ENCODE measurements at places on chromosomes 7 and 10.
A peak's percentile ranks its signal among the peaks of the same experiment; 100 is the strongest.

- peak; percentile 94 for DNase-seq
Measured at GRCh38 chr7:118214051-118214832, 10.3 kb upstream of the ANKRD7 start.

- DNase-seq, result no peak
Measured at GRCh38 chr10:96072674-96073073, 29.3 kb downstream of the CCNJ start.

DNA sequence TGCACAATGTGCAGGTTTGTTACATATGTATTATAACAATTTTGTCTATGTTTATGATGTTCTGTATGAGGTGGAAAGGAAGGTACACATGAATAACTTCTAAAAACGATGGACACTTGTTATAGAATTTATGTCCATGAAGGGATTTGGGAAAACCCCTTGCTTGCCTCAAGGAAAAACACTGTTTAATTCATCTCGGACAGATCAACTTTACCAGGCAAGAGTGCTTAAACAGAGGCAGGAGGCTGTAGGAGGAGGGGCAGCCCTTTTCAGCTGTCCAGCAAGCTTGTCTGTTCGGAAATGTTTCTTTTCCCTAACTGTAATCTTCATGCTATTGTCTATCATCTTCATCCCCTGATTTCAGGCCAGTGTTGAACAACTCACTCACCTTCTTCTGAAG, 200.9 kb downstream of the CDC14C start:
- no peak for DNase-seq

GRCh38 chr7:129123510-129123857, 21.0 kb upstream of the TSPAN33 start:
- DNase-seq, result no peak

- no peak for DNase-seq
Measured at GRCh38 chr10:49123981-49124950, 8.9 kb upstream of the VSTM4 start.

- no peak for DNase-seq
Measured at GRCh38 chr10:116536810-116537209, 8.9 kb upstream of the PNLIP start.

DNA sequence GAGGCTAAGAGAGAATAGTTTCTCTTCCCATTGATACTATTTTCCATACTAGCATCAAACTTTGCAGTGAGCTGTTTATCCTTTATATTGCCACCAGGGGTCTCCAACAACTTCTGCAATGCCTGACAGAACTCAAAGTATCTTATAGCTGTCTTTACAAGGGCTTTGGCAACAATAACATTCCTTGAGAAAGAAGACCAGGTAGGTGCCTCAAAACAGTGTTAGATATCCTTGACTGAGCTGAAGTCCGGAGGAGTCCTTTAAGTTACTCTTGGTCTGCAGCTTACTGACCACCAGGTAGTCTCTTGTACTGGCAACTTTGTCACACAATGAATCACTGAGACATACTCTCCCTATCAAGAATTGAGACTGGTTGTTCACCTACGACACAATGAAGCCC, 30.0 kb upstream of the TES start:
- DNase-seq, result peak; percentile 2

DNA sequence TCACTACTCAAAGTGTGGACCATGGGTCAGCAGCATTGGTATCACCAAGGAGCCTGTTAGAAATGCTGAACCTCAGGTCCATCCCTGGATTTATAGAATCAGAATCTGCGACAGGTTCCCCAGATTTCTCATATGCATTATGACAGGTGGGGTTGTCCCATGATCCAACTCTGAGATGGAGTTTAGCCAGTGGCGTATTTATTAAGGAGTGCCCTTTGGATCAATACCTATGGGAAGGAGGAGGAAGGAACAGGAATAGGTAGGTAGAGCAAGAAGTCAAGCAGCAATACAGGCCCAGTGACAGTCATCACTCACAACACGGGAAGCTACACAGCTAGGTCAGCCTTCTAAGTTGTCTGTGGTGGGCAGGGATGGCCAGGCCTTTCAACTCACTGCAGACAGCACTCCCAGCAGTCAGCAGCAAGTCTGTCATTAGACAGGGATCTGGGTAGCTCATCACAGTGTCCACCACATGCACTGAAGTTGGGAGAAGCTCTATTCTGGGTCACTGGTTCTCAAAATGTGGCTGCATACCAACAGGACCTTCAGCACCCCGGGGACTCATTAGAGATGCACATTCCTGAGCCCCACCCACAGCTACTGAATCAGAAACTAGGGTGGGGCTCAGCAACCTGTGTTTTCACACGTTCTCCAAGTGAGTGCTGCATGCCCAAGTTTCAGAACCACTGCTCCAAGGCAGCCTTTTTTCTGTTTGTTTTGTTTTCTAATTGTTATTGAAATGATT, 532.3 kb upstream of the GALNT17 start:
- DNase-seq, result no peak

DNA sequence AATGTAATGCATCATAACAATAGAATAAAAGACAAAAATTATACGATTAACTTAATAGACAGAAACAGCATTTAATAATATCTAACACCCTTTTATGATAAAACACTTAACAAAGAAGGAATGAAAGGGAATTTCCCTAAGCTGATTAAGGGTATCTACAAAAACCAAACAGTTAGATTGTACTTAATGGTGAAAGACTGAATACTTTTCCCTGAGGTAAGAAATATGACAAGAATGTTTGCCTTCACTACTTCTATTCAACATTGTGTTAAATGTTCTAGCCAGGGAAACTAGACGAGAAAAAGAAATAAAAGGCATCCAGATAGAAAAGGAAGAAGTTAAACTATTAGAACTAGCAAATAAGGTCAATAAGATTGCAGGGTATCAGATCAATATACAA, 276.9 kb downstream of the BAMBI start:
- no peak for DNase-seq

GRCh38 chr10:47111329-47111862, 188.6 kb upstream of the GDF10 start:
- no peak for DNase-seq

DNA sequence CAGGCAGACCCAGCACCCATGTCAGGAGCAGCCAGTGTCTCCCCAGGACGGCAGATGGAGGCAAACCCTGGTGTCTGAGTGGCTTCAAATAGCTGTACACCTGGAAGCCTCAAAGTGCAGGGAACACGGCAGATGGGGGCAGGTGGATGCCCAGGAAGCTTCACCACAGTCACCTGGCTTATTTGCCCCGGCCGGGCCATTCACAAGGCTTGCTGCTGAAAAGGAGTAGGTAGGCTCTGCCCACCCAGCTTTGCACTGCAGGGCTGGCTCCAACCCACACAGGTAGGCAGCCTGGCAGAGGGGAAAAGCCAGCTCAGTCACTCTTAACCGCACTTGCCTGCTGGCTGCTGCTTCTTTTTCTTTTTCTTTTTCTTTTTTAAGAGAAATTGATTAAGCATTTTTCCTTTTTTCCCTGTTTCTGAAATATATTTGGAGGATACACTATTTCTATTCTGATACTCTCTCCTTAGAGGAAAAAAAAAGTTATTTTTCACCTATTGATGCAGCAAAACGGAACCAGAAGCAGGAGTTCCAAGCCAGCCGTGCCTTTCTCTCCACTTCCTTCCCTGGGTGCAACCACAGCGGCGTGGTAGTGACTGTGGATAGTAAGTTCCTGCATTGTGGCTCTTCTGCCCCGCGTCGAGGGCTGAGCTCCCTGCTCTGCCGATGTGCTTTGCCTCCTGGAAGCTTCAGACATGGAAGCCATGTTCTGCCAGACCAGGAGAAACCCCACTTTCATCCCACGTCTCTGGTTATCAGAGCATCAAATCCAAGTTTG, 118.3 kb downstream of the KLF6 start:
- no peak for DNase-seq

- DNase-seq, result no peak
Measured at GRCh38 chr10:80860719-80861118, 323.0 kb downstream of the SH2D4B start.

DNA sequence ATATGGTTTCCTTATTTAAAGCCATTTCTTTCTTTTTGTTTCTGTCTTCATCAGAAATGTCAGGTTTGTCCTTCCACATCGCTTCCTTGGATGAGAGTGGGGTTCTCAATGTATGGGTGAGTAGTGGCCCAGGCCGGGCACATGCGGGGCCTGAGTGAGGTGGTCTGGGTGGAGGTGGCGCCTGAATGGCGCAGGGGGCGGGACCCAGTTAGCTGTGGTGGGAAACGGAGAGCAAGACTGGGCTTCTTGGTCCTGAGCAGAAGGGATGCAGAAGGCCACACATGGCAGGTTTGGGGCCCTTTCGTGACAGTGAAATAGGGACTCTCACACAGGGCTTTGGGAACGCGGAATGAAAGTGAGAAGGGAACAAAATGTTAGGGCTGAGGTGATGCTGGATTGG, 70.0 kb downstream of the DYNC2I1 start:
- no peak for DNase-seq

DNA sequence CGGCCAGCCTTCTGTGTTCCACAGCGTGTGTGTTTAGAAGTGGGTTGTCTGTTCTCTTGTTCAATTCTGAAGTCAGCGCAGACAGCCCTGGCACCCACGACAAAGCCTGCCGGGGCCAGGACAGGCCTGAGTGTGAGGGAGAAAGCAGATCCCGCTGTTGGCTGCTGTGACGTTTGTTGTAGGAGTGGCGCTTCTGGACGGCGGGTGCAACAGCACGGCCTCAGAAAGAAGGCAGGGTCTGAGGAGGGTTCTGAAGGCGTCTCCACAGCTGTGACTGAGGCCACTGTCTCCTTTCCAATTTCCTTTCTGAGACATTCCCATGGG, 76.2 kb downstream of the VIPR2 start:
- no peak for DNase-seq

DNA sequence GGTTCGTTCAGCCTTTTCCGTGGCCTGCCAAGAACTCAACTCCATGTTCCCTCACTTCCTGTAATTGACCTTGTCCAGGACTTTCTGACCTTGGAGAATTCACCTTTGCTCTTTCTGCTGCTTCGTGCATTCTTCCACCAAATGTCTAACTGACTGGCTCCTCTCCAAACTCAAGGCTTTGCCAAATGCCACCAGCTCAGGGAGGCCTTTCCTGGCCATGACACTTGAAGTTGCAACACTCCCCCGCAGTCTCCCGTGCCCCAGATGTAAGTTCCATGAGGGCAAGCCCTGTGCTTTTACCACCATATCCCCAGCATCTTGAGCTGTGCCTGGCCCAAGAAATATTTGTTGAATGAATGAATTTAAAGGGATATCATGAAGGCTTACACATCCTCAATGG, 238.4 kb downstream of the ARHGAP21 start:
- no peak for DNase-seq

GRCh38 chr10:66931949-66932343, 6.1 kb downstream of the LRRTM3 start:
- no peak for DNase-seq

- no peak for DNase-seq
Measured at GRCh38 chr10:68139448-68140272, 30.4 kb downstream of the MYPN start.

DNA sequence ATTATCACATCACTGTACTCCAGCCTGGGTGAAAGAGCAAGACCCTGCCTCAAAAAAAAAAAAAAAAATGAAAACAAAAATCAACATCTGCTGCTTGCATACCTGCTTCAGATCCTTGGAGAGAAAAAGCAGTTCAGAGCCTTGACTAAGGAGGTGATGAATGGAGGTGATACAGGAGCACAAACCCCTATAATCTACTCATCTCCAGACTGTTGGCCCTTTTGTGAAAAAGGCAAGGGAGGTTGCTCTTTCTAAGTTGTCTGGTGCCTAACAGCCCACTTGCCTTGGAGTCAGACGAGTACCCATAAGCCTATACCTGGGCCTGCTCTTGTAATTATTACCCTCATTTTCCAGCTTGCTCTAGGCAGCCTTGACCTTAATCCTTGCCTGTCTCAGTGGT, 1.4 kb downstream of the SFXN2 start:
- DNase-seq, result no peak

GRCh38 chr7:146956853-146957252, 840.3 kb downstream of the CNTNAP2 start:
- DNase-seq, result peak; percentile 70

- no peak for DNase-seq
Measured at GRCh38 chr10:15453457-15453856, 82.4 kb upstream of the FAM171A1 start.

GRCh38 chr7:159095979-159096411, 48.7 kb downstream of the VIPR2 start:
- DNase-seq, result no peak
